ENCODE measurements at places on chromosomes 16 and 17. TPM values are rescaled to one million over a fixed set of nuclear protein-coding genes. Genes with fewer than 3 reads are reported as not detected.
A peak's percentile ranks its signal among the peaks of the same experiment; 100 is the strongest.

GRCh38 chr17:55441544-55441943 lies 19.9 kb upstream of the MMD start:
- DNase-seq, result no peak

- DNase-seq, result no peak
Measured at GRCh38 chr17:41973408-41973811, 6.8 kb downstream of the CNP start.

DNA sequence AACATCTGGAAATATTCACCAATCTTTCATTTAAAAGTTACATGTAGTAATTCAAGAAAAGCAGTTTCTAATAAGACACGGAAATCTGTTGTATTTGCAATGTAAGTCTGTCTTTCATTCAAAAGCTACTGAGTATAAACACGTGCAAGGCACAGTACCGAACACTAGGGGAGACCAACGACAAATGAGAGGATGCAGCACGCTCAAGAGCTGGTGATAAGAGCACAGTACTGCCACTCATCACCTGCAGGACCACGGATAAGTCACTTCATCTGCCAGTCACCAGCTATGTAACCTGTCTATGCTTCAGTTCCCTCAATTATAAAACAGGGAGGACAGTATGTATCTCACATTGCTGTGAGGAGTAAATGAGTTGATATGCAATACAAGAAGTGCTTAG lies 67.1 kb downstream of the CLEC18A start:
- peak; percentile 25 for DNase-seq

GRCh38 chr17:34178092-34178491 lies 77.0 kb upstream of the CCL2 start:
- DNase-seq, result peak; percentile 30

DNA sequence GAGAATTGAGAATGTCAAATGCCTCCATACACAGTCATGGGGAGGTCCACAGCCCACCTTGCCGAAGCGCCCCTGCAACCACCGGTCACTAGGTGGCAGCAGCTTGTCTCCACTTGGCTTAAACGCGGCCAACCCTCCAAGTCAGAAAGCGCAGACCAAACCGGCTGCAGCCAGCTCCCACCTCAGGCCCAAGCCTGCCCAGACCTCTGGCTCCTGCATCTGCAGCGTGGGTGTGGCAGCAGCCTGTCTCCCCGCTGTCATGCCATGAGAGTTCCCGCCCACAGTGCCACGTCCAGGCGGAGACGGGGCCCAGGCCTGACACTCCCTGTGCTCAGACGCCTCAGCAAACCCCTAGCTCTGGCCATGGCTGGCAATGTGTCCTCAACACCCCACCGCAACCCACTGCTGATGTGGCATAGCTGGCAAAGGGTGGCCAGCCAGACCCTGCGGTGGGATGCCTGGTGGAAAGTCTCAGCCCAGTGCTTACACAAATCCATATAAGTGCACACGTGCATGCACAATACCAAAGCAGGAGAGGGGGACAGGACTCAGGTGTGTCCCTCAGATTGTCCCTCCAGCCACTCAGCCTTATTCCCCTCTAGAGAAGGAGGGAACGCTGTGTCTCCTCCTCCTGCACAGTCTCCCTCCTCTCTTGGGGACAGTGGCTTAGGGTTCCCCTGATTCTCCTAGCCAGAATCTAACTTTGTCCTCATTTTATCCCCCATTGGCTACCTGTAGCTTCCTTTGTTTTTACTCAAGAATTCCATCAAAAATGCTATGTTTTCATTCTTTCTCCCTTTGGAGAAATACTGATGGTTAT lies 10.9 kb downstream of the COPZ2 start:
- peak; percentile 86 for DNase-seq

Gene TBC1D3
- not detected for total RNA-seq

- no peak for DNase-seq
Measured at GRCh38 chr16:13864689-13865088, 55.3 kb upstream of the ERCC4 start.

DNA sequence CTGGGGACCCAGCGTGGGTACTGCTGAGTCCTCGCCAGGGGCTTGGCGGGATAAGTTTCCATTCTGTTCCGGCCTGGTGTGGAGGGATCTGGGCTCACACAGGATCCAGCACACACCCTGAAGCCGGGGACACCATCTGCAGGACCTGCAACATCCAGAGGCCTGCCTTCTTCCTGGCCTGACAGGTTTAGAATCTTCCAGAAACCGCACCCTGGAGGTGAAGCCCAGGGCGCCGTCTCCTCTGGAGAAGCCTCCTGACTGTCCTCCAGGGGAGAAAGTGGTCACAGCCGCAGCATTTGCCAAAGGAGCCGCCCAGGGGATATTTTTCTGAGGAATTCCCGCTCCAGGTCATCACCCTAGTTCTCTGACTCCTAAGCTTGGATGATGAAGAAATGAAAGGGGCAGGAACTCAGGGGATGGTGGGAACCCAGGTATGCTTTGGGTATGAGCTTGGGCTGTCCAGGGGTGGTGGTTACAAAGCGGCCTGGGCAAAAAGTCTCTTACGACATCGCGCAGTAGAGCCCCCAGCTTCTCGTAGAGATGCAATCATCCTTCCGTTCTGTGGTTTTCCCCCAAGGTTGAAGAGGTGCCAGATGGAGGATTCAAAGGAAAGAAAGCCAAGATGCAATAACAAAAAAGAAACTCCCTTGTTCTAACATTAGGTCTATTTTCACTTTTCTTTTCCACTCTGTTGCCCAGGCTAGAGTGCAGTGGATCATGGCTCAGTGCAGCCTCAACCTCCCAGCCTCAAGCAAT lies 9.1 kb upstream of the CRISPLD2 start:
- DNase-seq, result peak; percentile 96

Measured in M059J (cell line).